ENCODE measurements at places on chromosomes 13 and 19.

DNA sequence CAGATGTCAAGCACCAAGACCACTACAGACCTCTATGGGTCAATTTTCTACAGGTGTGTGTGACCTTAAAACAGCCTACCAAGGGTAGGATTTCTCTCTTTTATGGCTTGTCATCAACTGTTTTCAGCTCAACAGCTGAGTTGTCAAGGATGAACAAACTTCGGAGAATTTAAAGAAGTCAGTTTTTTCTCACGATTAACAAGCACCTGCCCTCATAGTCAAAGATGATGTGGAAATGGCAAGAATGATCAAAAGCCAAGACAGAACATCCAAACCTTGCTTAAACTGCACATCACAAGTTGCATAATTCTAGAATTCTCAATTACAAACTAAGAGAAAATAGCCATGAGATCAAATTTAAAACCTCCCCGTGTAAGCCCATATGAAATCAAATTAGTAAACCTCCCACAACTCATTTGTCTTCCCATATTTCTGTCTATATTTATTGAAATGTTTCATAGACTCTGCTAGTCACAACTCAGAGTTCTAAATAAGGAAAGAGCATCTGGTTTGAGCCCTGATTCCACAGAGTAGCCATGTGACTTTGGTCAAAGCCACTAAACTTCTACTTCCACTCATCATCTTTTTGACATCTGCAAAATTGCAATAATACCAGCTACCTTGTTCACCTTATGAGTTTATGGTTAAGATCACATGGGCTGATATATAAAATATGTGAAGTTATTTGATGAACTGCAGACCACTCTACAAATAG lies 521.5 kb upstream of the HTR2A start:
- DNase-seq, result no peak

- DNase-seq, result no peak
Measured at GRCh38 chr19:44050740-44051649, 841 bp upstream of the ZNF223 start.

DNA sequence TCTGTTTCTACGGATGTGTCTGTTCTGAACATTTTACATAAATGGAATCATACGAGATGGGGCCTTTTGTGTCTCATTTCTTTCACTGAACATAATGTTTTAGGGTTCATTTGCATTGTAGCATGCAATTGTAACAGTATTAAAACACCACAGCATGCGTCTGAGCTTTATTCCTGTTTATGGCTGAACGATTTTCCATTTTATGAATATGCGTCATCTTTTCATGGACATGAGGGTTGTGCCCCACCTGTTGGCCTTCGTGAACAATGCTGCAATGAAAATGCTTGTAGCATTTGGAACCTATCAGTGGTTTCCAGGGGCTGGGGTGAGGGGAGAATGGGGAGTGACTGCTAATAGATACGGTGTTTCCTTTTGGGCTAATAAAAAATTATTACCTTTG lies 5.1 kb downstream of the OR10H1 start:
- no peak for DNase-seq

GRCh38 chr19:18802354-18802753 lies 11.2 kb upstream of the COMP start:
- no peak for DNase-seq

DNA sequence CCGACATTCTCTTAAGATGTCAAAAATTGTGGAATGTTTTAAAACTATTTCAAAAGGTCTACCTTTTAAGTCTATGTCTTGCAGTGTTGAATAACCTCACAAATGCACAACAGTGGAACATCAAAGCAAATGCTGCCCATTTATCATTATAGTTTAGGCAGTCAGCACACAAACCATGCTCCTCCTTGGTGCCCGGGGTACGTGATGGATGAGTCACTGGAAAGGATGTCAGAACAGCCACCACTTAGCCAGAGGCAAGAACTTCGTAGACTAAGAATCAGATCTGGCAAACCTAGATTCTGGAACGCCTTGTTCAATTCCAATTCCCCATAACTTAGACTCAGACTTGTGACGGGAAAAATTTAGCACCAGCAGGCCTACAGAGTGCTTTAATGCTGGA lies 343.6 kb downstream of the FGF9 start:
- DNase-seq, result no peak

DNA sequence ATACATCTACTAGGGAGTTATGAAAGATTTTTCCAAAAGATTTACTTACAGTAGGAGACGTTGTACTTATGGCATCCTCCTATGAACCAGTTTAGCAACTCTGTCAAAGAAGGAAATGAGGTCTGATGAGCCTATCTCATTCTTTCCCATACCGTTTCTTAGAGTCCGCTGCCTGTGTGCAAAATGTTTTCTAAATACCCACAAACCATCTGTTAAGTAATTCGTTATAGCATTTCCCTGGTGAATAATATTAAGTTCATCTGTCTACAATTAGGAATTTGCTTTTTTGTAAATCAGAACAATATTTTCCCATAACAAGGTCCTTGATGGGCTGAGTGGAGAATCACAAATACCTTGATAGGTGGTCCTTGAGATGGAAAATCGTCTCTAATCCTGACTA lies 178.8 kb upstream of the TMTC4 start:
- no peak for DNase-seq

GRCh38 chr19:17944301-17944700 lies 11.5 kb downstream of the CCDC124 start:
- no peak for DNase-seq

DNA sequence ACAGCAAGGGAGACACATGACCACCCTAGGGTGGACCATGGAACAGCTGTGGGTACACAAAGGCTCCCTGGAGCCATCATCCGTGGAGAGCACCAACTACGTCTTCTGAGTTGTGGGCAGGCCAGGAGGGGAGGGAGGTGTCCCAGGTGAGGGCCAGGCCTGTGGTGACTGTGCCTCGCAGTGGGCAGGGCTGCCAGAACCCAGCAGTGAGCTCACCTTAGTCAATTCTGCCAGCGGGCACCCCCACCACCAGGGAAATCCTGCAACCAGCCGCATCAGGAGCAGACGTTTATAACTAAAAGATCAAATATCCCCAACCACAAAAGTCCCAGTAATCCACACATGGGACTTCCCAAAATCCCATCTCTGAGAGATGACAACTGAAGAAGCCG lies 19.6 kb downstream of the ELL start:
- DNase-seq, result no peak

- no peak for DNase-seq
Measured at GRCh38 chr13:51916962-51917361, 55.2 kb downstream of the CCDC70 start.

DNA sequence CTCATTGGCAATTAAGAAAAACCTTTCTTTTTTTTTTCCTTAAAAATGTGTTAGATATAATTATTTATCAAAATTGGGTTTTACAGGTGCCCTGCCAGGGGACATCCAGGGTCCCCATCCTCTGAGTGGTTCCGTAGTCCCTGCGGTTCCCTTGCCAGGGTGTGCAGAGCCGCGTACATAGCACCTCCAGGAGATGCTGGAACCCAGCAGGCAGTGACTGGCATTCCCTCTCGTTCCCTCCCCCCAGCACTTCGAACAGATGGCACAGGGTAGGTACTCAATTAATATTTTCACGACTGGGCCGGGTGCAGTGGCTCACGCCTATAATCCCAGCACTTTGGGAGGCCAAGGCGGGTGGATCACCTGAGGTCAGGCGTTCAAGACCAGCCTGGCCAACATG lies 82.0 kb downstream of the COL4A1 start:
- DNase-seq, result no peak

Measured in stimulated activated CD8-positive, alpha-beta memory T cell treated with anti-CD3 and anti-CD28 coated beads, Interleukin-2, amount 100 ng/mL, for 48 hours (primary cell).